ENCODE measurements at places on chromosomes 1 and 21. TPM values are rescaled to one million over a fixed set of nuclear protein-coding genes. Genes with fewer than 3 reads are reported as not detected.
A peak's percentile ranks its signal among the peaks of the same experiment; 100 is the strongest.

- no peak for DNase-seq
- peaks cover 13% of the 10 kb centered on the region for H3K4me1 ChIP-seq
- H3K4me3 ChIP-seq, result peak overlapping the region; percentile 85
Measured at GRCh38 chr1:52926864-52927211, 238 bp upstream of the SCP2 start.

DNA sequence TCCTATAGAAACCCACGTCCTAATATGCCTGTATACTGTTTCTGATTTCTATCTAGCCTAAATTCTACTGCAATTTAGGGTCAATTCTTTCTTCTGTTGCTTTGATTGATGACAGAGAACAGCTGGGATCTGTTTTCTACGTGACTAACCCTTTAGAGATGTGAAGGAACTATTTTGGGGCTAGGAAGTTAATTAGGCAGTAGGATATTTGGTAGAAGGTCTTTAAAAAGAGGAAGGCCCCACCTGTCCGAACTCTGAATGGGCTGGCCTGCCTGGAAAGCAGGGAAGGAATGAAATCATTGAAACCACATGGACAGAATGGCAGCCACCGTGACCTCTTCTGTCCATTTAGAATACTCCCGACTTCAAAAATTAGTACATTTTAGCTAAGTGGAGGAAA, 21.0 kb downstream of the EIF2D start:
- H3K27me3 ChIP-seq, result no peaks in the 10 kb centered on the region
- DNase-seq, result no peak
- peaks cover 51% of the 10 kb centered on the region for H3K4me1 ChIP-seq
- no peak overlapping the region for H3K4me3 ChIP-seq
- H3K27ac ChIP-seq, result no peak overlapping the region

DNA sequence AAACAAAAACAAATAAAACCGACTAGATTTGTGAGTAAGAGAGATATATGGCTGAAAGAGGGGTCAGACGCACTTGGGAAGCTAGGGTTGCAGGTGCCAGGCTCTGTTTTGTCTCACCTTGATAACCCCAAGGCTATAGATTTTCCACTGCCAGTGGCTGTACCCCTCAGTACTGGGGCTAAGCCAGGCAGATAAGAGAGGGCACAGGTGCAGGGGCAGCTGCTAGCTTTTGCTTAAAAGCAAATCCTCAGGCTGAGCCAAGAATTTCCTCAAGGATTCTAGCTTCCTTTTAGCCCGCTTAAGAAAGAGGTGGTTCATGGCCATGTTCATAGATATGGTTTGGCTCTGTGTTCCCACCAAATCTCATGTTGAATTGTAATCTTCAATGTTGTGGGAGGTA, 57.9 kb downstream of the OVGP1 start:
- peaks cover 59% of the 10 kb centered on the region for H3K27me3 ChIP-seq
- no peaks in the 10 kb centered on the region for H3K4me1 ChIP-seq
- no peak overlapping the region for H3K27ac ChIP-seq
- no peaks in the 10 kb centered on the region for H3K36me3 ChIP-seq
- DNase-seq, result no peak
- no peak overlapping the region for H3K4me3 ChIP-seq

- peaks cover 62% of the 10 kb centered on the region for H3K27me3 ChIP-seq
- no peak for DNase-seq
- H3K4me1 ChIP-seq, result no peaks in the 10 kb centered on the region
- no peak overlapping the region for H3K4me3 ChIP-seq
Measured at GRCh38 chr1:231162297-231162969, 575 bp downstream of the TRIM67 start.

Gene KCNN3
- 0.26 TPM for total RNA-seq

- H3K27ac ChIP-seq, result peak overlapping the region; percentile 67
- no peaks in the 10 kb centered on the region for H3K36me3 ChIP-seq
- peak; percentile 96 for DNase-seq
Measured at GRCh38 chr1:225655509-225656258, 2.8 kb upstream of the ENAH start.

GRCh38 chr1:154405747-154406571, 816 bp downstream of the IL6R start:
- no peaks in the 10 kb centered on the region for H3K27me3 ChIP-seq
- peaks cover 30% of the 10 kb centered on the region for H3K4me1 ChIP-seq
- H3K27ac ChIP-seq, result peak overlapping the region; percentile 93
- H3K36me3 ChIP-seq, result no peaks in the 10 kb centered on the region
- peak overlapping the region; percentile 93 for H3K4me3 ChIP-seq

DNA sequence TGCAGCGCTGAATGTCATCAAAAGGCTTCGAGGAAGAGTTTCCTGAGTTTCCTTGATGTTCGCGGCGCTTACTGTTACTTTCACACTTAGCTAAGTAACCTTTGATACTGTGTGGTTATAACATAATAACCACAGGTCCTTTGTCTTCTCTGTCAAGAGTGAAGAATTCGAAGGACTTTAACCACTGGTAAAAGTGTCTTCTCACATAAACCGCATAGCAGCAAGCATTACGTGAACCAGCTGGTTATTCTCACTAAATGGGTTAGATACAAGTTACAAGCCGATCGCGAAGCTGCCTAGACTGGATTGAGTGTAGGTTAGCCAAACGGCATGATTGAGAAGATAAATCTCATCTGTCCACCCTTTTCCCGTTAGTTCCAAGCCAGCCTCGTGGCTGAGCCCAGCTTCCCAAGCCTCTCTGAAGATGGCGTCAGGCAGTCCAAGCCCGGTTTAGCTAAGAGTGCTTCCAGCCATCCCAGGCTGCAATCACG, 18.3 kb upstream of the IFNGR2 start:
- H3K27ac ChIP-seq, result no peak overlapping the region
- DNase-seq, result no peak
- H3K4me3 ChIP-seq, result no peak overlapping the region

Gene CFHR1
- not detected for total RNA-seq

Gene CCDC27
- not detected for total RNA-seq

Gene CD53
- total RNA-seq, result not detected

Gene MXRA8
- 29.0 TPM for total RNA-seq

Measured in PC-3 (cell line).